HuH-7 (cell line): ENCODE measurements at places on chromosomes 6 and 20.
A peak's percentile ranks its signal among the peaks of the same experiment; 100 is the strongest.

- DNase-seq = peak; percentile 47
These were observed 141.1 kb downstream of the CEP57L1 start for GRCh38 chr6:109236115-109237076.

DNA sequence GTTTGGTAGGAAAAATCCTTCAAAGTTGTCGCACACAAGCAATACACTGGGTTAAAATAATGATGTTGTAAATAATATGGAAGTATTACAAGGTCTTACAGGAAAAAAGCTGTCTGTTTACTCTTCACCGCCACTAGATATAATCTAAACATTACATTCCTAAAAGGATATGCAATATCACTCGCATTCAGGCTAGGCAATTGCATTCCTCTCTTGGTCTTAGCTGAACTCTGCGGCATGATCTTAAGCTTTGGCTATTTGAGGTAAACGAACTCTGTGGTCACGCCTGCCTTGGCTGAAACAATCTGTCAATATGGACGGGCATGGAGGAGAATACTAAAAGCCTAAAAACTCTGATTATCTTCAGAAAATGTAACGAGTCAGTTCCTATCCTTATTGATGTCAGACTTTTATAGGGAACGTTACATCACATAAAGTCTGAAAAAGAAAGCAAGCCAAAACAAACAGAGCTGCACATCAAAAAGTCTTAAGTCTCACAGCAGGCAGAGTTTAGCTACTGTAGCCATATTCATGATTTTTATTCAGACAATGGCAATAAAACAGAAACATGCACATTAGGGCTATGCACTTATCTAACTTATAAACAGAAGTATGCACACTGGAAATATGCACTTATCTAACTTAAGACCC, 30.8 kb upstream of the FILIP1 start:
- peak; percentile 47 for DNase-seq

DNA sequence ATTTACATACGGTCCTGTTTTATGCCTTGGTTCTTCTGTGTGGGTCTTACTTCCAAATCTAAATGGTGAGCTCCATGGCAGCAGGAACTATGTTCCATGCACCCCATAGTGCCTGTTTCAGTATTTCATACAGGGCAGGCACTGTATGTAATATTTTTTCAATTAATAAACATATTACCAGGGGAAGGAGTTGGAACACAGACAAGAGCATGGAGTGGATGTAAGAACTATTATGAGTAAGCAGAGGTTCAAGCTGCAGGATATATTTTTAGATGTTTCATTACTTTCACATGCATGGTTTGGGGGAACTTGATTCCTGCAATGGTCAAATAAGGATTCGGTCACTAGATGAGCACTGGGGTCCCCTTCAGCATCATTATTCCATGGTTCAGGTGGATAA, 108.3 kb downstream of the KIF13A start:
- DNase-seq = no peak

DNA sequence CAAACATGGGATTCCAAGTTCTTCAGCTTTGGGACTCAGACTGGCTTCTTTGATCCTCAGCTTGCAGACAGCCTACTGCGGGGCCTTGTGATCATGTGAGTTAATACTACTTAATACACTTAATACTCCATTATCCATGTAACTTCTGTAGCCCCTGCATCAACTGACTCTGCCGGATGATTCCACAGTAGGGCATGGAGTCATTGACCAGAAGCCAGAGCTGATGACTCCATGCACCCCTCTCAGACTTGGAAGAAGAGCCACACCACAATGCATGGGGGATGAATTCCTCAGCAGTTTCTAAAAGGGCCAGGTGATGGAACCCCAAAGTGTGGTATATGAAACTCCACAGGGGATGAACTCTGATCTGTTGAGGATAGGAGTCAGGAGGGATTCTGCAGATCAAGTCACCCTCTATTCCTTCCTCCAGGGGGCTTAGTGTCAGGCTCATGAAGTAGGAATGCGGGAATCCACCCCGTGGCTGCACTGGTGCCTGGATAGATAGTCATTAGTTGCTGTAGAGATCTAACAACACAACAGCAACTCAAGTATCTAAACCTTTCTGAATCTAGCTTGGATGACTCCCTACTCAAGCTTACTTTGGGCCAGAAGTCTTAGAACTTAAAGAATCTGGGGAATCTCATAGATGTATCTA, 70.2 kb downstream of the GPR6 start:
- DNase-seq = no peak

GRCh38 chr6:53202052-53202451, 53.4 kb upstream of the GCM1 start:
- no peak for DNase-seq

- no peak for DNase-seq
These were observed 3.1 kb downstream of the PCED1A start for GRCh38 chr20:2837221-2837960.

DNA sequence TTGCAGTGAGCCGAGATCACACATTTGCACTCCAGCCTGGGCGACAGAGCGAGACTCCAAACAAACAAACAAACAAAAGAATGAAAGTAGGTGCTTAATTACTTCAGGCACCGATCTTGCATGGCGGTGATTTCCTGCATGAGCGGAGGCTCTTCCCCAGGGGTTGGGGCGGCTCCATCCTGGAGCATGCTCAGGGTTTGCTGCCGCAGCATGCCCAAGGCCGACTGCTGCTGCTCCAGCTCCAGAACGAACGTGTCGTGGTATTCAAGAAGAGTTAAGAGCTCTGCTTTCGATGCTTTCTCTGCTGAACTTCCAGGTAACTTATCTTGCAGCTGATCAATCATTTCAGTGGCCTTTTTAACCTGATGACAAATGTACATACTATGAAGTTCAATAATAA, 313.8 kb downstream of the SYNE1 start:
- no peak for DNase-seq

- no peak for DNase-seq
These were observed 87.5 kb downstream of the PREX1 start for GRCh38 chr20:48740292-48740649.

GRCh38 chr6:133542056-133542821, 301.1 kb downstream of the EYA4 start:
- DNase-seq = no peak

GRCh38 chr20:6115221-6115895, 7.5 kb downstream of the FERMT1 start:
- DNase-seq = no peak

DNA sequence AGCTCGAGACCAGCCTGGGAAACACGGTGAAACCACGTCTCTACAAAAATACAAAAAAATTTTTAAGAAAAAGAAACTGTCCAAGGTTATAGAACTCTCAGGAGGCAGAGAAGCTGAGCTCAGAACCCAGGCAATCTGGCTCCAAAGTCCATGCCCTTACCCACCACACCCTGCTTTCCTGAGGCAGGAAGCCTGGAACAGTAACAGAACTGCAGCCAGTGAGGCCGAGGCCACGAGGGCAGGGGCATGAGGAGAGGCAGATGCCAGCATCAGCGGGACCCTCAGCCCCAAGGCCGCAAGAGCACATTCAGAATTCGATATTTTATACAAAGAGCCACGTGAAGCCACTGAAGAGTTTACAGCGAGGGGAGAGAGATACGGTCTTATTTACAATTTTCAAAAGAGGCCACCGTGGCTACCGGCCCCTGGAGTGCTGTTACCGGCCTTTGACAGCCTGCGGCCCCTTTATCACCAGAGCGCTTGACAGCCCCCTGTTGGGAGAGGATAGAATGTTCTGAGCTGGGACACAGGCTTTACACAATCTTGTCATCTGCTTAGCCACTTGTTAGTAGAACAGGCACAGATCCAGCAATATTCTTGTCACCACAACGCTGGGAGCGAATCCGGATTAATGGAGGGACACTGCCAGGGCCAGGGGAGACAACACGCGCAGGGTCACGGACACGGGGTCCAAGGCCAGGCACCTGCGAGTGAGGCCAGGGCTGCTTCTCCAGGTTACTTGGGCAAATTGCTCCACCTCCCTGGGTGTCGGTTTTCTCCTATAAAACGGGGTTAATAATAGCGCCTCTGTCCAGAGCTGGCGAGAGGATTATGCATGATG, 5.6 kb downstream of the SPATA2 start:
- DNase-seq = peak; percentile 96

DNA sequence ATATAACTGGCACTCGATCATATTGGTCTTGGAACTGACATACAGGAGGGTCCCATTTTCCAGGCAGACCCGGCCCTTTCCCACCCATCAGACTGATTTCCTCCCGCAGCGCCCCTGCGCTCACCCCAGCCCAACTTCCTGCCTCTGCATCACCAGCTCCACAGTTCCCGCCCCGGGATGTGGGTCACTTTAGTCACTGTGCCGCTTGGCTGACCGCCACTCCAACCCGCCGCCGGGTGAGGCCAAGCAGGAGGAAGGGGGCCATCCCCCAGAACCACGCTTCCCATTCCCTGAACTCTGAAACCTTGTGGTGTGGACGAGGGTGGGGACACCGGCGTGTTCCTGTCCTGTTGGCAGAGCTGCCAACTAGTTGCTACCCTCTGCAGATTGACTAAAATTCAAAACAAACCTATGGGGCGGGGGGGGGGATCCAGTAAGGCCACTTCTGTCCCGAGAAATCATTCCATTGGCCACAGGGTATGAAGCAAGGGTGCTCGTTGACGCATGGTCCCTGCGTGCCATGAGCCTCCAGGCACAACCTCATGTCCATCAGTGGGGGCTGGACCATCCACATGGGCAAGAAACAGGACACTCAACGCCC, 12.3 kb downstream of the TGM2 start:
- DNase-seq = no peak

DNA sequence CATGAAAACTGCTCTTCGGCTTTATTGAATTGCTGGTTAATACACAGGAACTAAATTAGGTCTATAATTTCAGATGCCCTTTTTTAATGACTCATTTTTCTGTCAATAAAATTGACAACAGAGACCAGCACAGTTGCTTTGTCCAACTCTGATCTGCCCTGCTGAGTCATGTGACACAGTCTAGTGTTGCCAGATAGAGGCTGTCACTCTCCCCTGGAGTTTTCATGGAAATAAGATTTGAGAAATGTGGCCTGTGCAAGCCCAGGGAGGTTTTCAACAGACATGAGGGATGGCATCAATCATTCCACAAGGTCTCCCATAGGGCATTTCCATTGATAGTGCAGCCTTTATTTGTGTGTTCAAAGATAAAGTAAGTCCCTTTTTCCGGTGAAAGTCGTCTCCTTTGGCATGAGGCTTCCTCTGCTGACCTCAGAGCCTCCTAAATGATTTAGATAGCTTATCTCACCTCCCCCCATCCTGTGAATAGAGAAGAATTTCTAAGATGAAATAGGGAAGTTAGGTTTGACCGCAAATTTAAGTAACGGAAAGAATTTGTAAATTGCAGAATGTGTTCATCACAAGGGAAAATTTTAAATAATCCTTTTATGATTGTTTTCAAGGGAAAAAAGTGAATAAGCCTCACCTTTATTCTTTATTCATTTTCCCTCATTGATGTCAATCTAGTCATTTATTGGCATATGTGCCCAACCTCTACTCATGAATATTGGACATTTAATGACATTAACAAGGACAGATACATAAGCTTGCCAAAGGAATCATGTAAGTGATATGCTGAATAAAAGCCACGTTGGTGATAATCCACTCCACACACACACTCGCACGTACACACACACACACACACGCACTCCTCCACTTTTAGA, 277.7 kb downstream of the ADGB start:
- no peak for DNase-seq

- DNase-seq = no peak
These were observed 11.4 kb downstream of the GPX5 start for GRCh38 chr6:28537065-28537464.

- DNase-seq = no peak
These were observed 4.8 kb downstream of the CRISP3 start for GRCh38 chr6:49739423-49739822.

GRCh38 chr6:95431637-95432228, 145.6 kb upstream of the MANEA start:
- DNase-seq = no peak

DNA sequence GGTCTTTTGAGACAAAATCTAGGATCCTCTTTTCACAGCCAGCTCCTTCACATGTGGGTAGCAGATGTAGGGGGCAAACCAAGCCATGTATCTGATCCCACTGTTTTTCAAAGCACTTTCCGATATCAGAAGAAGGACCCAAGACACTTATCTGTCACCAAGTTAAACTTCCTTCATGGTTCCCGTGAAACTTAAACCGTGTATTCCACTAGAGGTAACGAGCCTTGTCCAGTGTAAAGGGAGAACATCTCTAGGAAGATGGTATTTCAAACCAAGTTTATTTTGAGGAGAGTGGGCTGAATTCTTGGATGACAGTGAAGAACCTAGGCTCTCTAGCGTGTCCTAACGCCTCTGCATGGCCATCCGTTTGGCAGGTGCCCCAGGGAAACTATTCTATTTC, 76.3 kb downstream of the BCAS1 start:
- DNase-seq = no peak

DNA sequence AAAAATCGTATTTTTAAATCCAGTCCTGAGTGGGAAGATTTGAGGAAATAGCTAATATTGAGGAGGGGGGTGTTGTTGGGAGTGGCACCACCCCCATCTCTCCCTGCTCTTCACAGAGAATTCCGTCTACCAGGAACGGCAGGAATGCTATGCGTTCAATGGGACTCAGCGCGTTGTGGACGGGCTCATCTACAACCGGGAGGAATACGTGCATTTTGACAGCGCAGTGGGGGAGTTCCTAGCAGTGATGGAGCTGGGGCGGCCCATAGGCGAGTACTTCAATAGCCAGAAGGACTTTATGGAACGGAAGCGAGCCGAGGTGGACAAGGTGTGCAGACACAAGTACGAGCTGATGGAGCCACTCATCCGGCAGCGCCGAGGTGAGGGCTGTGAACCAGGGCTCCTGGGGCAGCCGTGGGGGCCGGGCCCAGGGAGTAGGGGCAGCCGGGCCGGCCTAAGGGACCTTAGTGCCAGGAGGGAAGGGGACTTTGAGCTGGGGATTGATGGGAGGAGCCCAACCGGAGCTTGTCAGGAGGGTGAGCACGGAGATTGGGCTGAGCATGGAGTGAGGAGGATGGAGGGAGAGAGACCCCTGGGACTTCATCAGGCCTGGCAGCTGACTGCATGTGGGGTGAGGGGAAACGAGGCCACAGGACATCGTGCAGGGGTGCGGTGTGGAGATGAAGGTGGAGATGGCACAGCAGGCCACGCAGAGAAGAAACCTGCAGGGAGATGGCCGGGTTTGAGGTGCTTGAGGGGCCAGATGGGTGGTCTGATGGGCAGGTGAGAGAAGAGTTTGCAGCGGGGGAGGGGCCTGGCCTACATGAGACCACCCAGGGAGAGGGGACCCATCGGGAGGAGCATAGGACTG, 41.3 kb downstream of the HLA-DPB1 start:
- no peak for DNase-seq

DNA sequence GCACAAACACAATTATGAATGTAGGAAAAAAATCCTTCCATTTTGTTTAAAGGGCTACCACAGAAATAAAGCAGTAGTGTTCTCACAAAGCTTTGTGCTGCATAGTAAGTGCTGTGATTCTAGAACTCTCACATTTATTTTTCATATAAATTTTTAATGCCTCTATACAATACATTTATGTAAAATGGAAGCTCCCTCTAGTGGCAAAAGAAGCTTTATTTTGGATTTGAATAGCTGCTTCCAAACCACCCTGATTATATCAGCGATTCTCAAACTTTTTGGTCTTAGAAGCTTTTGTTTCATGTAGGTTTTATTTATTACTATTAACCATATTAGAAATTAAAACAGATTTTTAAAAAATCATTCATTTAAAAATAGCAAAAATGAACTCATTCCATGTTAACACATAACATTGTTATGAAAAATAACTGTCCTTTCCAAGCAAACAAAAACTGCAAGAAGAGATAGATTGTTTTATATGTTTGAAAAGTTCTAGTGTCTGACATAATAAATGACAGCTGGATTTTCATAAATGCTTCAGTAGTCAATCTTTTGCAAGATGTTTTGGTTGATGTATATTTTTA, 38.4 kb downstream of the HS3ST5 start:
- DNase-seq = no peak
